ENCODE measurements at places on chromosomes 12 and 14. TPM values are rescaled to one million over a fixed set of nuclear protein-coding genes. Genes with fewer than 3 reads are reported as not detected.

- no peak for DNase-seq
Observed at GRCh38 chr12:52327830-52328500, 6.8 kb upstream of the KRT83 start.

AQP6 gene
- 0.13 TPM for polyA plus RNA-seq

GRCh38 chr12:55737581-55738122 lies 5.3 kb upstream of the GDF11 start:
- peak; percentile 78 for DNase-seq

- no peak for DNase-seq
Observed at GRCh38 chr12:77299910-77300669, 234.7 kb upstream of the E2F7 start.

DNA sequence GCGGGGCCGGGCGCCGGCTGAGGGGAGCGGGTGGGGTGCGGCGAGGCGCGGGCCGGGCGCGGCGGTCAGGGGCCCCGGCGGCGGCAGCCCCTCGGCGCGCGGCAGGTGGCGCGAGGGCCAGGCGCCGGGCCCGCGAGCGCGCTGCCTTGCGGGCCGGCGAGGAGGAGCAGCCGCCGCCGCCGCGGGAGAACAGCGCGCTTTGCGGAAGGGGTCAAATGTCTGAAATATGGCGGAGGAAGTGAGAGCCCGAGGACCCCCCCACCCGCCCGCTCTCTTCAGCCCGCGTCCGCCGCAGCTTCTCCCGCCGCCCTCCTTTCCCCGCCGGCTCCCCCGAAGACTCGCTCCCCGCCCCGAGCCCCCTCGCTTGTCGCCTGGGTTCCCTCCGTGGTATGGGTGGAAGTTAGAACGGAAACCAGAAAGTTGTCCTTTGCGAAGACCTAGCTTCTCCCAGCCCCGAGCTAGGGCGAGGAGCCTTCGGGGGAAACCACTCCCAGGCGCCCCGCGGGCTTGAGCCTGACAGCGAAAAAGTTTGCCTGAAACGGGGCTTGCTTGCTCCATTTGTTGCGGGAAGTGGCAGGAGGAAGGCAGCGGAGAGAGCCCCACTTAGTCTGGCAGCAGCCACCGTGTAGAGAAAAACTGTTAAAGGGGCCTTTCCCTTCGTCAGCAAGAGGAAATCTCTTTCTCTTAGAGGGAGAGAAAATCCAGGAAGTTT lies 551 bp downstream of the RAP1B start:
- peak; percentile 95 for DNase-seq

DNA sequence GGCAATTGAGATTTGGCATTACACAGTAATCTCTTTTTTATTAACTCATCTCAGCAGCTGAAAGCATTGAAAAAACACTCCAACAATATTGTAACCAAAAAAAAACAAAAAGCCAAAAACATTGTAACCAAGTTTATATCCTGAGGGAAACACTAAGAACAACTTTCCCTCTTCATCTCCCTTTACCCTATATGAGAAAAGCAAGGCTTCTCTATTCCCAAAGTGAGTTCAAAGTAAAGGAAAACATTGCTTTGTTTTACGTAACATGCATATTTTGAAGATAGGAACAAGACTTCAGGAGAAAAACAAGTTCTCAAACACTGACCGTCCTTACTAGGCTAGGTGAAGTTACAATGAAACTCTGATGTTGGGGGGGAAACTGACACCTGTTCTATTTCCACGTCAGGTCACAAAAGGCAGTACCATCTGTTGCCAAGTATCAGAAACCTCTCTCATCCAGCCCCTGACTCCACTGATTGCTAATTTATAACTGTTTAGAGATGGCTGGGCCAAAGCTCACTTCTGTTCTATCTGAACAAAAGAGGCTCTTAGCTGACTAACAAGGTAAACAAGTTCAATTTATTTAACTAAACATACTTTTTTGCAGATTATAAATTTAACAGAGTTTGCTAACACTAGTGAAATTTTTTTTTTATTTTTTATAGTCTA lies 67.9 kb upstream of the PLXNC1 start:
- DNase-seq = peak; percentile 80

DNA sequence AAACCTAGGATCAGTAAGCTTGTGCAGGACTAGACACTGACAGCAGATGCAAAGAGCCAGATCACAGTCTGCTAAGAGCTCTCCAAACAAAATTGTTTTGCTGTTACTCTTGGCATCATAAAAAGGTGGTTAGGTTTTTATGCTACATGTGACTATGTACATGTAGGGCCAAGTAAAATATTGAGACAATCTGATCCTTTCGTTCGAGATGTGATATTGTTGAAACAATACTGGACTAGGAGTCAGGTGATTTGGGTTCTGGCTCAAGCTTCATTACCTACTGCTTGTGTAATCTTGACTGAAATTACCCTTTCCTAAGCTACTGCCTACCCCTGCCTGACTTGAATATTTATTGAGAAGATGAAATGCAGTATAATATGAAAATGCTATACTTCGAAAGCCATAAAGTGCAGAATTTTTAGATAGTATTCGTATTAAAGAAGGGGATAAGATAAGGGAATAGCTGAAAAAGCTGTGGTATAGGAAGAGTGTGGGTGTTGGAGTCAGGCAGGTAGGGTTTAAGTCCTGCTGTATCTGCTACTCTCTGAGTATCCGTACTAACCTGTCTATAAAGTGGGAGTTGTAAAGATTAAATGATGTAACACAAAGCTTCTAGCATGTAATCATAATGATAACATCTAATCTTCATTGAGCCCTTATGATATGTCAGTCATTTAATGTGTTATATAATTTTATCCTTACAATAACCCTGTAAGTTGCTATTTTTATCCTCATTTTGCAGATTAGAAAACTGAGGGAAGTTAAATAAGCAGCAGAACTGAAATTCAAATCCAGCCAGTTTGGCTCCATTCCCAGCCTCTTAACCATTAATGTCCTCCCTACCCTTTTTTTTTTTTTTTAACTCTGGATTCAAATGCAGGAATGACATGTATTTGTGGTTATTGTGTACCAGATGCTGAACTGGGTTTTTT lies 38.6 kb upstream of the ATF1 start:
- DNase-seq = no peak

DNA sequence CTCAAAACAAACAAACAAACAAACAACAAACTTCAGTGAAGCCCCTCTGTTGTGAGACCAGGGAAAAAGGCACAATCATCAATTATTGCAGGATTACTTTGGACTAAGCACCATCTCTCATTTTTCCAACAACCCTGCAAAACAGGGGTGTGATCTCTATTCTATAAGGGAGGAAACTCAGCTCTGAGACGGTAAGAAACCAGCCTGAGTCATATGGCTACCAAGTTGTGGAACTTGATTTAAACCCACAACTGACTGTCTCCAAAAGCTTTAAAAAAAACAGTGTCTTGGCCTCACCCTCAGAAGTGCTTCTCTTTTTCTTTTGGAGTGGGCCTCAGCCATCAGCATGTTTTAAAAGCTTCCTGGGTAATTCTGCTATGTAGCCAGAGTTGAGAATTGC lies 49.8 kb downstream of the RIN3 start:
- peak; percentile 83 for DNase-seq

GRCh38 chr14:68633131-68633991 lies 159.5 kb downstream of the ZFP36L1 start:
- peak; percentile 97 for DNase-seq

DNA sequence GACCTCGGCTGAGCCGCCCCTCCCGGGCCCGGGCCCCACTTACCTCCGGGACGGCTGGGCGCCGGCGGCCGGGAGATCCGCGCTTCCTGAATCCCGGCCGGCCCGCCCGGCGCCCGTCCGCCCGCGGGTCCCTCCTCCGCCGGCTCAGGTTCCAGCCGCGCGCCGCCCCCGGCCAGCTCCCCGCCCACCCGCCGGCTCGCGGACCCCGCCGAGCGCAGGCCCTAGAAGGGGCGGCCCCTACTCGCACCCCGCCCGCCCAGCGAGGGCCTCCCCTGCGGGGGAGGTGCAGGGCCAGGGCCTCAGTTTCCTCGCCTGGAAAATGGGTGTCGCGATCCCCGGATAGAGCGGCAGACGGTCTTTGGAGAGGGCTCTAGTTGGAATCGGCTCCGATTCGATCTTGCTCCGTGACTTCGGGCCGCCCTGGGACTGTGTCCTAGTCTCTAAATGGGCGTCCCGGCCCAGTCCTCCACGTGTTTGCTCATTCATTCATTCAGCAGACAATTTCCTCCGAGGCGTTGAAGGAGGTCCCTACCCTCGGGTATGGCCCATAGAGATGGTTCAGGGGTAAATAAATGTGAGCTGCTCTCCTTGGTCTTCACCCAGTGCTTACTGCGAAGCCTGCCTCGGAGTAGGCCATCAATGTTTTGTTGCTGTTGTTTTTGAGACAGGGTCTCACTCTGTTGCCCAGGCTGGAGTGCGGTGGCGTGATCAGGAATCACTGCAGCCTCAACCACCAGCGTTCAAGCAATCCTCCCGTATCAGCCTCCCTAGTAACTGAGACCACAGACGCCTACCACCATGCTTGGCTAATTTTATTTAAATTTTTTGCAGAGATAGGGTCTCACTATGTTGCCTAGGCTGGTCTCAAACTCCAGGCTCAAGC lies at the start of gene TRPV4:
TSS of gene TRPV4 (minus strand) at position 92 of the 883 bp plus-strand sequence. CDS start 18,602 bp downstream, outside the sequence.
- peak; percentile 72 for DNase-seq

DNA sequence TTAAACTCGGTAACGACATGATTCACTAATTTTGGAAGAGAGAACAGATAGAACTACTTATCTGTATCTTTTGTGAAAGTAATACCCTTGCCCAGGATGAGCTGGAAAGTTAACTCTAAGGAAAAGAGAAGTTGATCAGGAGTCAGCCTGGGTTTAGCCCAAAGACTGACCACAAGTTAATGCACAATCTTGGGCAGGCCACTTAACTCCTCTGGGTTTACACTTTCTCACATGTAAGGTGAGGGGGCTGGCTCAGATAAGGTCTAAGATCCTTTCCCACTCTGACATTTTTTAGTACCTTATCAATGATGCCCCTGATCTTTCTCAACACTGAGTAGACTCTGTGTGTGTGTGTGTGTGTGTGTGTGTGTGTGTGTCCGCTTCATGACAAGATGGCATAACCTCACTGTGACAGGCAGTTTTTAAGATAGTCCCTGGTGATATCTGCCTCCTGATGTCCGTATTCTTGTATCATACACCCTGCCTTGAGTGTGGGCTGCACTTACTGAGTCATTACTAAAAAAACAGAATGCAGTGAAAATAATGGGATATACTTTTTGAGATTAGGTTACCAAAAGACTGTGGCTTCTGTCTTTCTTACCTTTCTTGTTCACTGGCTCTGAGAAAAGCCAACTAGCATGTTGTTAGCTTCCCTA lies 56.2 kb upstream of the CCDC198 start:
- DNase-seq = no peak

GRCh38 chr12:109695416-109695815 lies 18.2 kb upstream of the FAM222A start:
- DNase-seq = no peak

DNA sequence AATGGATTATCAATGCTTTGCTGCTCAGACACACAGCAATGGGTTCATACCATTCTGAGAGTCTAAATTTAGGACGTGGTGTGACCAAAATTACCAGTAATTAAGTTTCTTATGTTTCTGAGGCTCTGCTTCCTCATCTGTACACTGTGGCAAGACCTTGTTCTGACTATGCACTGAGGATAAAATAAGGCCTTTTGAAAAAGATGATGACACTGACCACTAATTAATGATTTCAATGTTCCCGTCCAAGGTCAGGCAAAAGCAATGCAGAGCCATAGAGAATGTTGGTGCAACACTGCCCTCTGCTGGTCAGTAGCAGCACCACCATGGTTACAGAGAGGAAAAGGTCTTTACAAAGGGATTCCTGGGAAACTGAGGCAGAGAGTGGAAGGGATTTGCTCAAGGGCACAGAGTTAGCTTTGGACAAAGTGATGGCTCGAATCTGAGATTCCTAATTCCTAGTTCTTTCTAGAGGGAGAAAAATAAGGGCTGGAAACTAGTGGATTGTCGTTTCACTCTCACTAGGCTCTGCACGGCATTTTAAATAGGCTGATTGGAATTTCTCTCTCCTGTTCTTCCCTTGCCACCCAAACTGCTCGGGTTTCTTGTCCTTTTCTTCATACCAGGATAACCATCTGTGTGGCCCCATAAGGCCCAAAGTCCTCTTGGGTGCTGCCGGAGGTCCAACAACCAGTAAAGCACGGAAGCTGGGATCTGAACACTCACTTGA lies 22.3 kb upstream of the P2RX7 start:
- DNase-seq = peak; percentile 73

DNA sequence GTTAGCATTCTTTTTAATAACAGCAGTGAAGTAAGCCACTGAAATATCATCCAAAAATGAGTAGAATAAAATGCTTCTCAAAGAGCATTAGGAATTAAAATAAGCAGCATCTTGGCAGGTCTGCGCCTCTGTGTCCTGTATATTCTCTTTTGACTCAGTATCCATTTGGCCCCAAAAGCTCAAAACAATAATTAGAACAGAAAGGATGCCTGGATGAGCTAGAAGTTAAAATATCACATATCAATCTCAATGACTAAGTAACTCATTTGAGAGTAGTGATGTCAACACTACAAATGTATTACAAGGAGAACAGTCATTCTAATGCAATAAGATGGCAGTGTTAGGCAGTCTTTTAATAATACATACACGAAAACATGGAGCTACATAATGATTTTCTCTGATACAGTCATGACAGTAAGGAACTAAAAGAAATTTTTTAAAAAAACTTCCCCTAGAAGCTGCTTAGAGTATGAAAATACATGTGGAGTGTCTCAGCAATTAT lies 160.9 kb upstream of the ABCD2 start:
- peak; percentile 61 for DNase-seq

- no peak for DNase-seq
Observed at GRCh38 chr12:58509116-58509885, 411.0 kb downstream of the LRIG3 start.

SIX1 gene
- 63.4 TPM for polyA plus RNA-seq

DNA sequence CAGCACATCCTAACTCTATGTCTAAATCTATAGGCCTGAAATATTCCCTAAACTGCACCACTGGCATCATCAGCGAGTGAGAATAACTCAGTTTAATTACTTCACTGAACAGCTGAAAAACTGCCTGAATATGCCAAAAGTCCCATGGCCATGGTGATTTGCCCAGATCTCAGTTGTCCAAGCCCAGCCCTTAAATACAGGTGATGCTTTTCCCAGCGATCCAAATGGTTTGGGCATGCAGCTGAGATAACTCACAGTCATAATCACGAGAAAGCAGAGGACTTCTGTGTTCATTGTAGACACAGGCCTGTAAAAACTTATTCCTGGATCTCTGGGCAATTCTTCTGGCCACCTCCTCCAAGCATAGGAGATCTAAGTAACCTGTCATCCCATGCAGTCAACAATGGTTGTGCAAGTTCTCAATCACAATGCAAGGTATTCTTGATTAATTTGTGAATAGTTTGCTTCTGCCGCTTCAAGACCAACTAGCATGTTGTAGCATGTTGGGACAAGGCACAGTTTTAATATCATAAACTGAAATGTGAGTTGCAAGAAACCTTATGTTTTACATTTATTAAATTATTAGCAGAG lies 40.5 kb downstream of the DUSP6 start:
- DNase-seq = no peak

AGAP2 gene
- 11.3 TPM for polyA plus RNA-seq

NEUROD4 gene
- not detected for polyA plus RNA-seq

DNA sequence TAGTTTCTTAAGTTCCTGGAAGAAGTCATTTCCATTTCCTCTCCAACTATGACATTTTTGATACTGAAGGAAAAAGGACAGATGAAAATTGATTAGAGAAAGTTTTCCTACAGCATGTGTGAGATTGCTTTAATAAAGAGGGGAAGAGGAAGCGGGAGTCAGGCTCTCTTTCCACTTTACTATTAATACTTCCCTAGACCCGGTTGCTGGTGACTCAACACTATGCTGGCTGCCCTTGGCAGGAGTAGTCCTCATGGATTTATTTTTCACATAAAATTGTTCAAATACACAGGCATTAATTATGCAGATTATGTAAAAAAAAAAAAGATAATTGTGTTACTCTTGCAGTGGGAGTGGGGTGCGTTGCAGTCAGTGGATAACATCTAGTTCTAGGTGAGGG lies 293.4 kb downstream of the EGLN3 start:
- DNase-seq = no peak

- peak; percentile 87 for DNase-seq
Observed at GRCh38 chr14:35385042-35385839, 19.3 kb downstream of the NFKBIA start.

Measured in muscle of leg (tissue), 16 donors.